ENCODE measurements at places on chromosomes 1 and 21.
A peak's percentile ranks its signal among the peaks of the same experiment; 100 is the strongest.

DNA sequence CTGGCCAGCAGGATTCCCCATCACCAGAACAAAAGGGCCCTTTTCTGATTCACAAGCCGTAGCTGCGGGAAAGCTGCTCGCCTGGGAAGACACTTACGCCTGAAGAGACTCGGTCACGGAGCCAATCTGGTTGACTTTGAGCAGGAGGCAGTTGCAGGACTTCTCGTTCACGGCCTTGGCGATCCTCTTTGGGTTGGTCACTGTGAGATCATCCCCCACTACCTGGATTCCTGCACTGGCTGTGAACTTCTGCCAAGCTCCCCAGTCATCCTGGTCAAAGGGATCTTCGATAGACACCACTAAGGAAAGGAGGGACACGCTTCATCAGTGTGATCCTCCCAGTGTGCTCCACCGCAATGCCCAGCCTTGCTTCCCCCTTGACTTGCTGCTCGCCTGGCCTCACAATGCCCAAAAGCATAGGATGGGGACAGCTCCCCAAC, 14.7 kb downstream of the ENO1 start:
- DNase-seq, result no peak

GRCh38 chr1:175857756-175858155, 114.4 kb upstream of the TNR start:
- no peak for DNase-seq

DNA sequence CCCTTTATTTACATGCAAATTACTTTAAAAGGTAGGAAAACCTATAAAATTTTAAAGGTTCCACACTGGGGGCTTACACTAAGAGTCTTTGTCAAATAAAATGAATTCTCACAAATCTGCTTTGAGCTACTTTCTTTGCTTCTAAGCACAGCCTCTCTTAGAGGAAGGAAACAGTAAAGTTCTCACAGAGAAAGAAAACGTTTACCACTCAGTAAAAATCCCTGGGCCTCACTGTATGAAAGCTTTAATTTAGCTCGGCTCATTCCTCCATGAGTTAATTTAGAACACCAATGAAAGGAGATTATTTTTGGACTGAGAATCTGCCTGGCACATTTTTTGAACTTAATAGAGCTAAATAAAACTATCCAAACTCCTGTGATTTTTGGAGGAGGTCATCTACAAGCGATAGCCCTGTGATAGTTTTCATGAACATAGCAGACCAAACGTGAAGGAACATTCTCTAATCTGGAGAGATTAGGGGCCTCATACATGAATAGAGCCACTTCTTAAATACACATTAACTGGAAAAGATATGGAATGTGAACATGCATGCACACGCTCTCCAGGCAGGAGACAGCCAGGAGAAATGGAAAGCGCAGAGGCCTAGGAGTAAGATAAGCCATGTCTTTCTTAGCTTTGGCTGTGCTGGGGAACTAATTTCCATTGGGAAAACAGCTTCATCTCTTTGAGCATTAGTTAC, 32.8 kb downstream of the PRRX1 start:
- no peak for DNase-seq

GRCh38 chr21:32140151-32140550, 138.7 kb downstream of the MIS18A start:
- no peak for DNase-seq

DNA sequence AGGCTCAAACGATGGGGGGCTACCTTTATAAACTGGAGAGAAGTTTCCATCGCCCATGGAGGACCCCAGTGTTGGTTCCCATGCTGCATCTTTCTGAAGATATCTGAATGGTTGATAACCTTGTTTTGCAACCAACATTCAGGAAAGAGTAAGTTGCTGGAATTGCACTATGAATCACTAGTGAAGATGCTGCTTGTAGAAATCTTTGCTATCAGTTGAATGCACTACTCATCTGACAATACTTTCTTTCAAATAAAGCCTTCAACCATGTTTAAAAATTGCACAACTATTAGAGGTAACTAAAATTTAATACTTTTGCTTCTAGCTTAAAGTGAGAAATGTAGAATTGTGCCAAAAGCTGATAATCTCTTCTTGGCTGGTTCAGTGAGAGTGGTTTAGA, 86.8 kb upstream of the HIVEP3 start:
- no peak for DNase-seq

- DNase-seq, result no peak
Observed at GRCh38 chr1:197402189-197402588, 134.1 kb downstream of the CRB1 start.

GRCh38 chr1:242872521-242872920, 348.0 kb upstream of the PLD5 start:
- DNase-seq, result no peak

GRCh38 chr21:28282833-28283232, 709.8 kb downstream of the LTN1 start:
- no peak for DNase-seq

GRCh38 chr1:205491794-205492193, 12.7 kb upstream of the CDK18 start:
- DNase-seq, result no peak

- DNase-seq, result no peak
Observed at GRCh38 chr1:101221945-101222429, 14.8 kb upstream of the S1PR1 start.

DNA sequence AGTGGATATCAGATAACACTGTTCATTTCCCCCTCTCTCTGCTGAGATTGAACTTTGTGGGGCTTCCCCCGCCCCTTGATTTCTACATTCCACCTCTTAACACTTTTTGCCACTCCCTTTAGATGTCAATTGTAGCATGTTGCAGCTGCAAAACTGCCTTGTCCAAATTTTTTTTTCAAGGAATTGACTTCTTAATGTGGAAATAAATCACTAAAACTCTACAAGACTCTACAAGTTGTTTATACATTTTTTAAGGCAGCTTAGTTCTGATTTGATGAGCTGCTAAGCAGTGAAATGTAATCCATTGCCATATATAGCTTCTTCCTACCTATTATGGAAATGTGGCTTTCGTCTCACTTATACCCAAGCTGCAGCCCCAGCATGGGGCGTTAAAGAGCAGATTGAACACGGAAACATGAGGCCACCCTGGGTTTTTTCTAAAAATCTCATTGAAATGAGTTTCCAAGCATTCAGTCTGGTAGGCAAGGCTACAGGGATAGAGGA, 132.2 kb downstream of the SYT2 start:
- DNase-seq, result no peak

DNA sequence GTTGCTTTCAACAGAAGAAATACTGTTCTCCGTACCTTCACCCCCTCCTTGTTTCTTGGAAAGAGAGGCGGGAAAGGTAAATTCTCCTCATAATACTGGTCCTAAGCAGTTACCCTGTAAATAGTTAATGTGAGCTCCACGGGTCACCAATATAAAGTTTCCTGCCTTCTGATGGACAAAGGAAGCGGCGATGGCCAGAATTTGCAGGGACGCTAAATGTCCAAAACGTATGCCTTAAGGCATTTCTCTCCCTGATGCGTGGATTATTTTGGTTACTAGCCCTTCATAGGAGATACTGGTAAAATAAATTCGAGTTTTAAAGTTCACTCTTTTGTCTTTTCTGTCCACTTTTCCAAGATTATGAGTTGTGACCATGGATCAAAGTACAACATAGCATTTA, 898 bp upstream of the PTGS2 start:
- DNase-seq, result no peak

DNA sequence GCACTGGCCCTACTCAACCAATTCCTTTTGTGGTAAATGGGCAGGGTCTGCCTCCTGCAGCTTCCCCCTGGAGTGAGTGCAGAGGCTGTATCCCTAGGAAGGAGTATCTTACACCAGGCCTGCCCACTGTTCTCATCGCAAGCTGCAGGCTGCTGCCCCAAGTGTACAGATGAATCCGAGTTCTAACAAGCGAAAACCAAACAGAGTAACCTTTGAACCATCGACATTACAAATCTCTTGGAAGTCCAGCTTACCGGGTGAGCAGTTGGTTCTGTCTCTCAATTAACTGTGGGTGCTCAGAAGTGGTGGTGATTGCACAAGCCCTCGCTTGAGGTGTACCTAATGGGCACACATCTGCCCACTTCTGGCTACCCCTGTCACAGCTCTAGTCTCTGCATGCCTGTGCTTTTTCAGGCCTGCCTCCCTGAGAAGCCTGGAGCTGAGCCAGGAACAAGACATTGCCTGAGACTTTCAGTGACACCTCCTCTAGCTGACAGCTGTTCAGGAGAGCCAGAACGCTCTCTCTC, 22.7 kb downstream of the INAVA start:
- DNase-seq, result peak; percentile 75
